Stimulated activated CD4-positive, alpha-beta T cell treated with anti-CD3 and anti-CD28 coated beads, Interleukin-2, amount 100 ng/mL, for 48 hours (primary cell): ENCODE measurements at places on chromosomes 13 and 19.

DNA sequence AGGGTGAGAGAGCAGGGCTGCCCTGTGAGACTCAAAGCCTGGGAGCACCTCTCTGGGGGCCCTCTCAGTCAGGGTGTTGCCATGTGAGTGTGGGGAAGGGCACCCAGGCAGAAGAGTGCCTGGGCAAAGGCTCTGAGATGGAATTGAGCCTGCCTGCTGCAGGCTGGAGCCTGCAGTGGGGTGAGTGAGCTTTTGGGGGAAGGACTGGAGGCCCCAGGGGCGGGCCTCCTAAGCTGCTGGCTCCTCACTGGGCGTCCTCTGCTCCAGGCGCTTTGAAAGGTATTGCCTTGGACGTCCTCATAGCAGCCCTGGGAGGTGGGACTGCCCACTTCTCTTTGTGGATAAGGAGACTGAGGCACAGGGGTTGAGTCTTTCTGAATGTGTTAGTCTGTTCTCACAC lies 60.3 kb downstream of the ARHGEF7 start:
- no peak for DNase-seq

DNA sequence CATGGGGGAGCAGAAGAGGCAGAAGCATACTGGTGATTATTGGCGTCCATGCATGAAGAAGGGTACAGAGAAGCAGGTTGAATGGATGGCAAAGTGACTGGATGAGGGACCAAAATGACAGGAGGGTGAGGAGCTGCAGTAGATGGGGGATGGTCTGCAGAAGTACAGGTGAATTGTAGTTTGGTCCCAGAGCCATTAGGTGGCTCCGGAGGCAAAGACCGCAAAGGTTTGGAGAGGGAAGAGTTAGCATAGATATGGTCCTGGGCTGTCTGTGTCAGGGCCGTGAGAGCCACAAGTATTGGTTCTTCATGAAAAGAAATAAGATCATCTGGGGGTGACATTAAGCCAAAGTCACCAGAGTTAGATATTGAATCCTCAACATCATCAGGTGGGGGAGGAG lies 59.0 kb upstream of the ZNF726 start:
- DNase-seq = no peak

DNA sequence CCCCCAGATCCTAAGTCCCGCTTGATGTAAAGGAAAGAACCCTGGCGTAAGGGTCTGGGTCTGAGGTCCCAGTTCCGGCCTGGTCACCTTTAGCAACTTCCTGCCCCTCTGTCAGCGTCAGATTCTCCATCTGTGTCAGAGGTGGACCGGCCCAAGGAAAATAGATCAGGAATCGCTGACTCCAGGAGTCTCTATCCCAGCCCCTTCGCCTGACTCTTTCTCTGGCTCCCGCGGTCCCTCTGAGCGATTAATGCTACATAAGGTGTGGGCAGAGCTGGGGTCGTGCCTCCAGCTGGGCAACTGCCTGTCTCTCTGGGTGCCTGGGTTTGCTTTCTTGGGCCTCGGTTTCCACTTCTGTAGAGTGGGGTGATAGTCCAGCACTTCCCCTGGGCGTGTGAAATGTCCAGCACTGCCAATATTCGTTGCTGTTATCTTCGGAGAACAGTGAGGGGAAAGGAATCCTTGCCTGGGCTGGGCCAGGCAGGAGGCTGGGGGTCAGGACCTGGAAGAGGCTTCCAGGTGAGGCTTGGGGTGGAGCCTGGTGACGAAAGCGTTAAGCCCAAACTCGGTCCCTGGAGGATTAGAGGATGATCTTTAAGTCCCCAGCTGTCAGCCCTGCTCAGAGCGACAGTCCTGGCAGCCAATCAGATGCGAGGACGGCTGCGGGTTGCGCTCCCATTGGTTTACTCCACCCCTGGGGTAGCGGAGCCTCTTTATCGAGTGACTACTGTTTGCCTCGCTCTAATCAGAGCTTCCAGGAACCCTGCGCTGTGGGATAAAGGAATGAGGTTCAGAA lies 767 bp downstream of the ABCA7 start:
- peak; percentile 88 for DNase-seq

DNA sequence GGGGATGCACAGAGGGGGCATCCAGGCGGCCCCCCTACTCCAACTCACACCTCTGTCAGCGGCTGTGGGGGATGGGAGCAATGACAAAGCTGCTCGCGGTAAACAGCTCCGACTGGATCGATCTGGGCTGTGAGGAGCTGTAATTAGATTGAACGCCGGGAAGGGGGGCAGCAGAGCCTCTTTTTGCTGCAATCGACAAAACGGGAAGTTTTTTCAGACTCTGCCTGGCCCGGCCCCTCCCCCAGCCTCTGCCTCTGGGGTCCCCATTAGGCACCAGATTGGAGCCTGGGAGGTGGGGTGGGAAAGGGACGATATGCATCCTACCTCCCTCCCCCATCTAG lies 16.3 kb downstream of the ONECUT3 start:
- DNase-seq = no peak
